ENCODE measurements at places on chromosomes 3 and 15.

DNA sequence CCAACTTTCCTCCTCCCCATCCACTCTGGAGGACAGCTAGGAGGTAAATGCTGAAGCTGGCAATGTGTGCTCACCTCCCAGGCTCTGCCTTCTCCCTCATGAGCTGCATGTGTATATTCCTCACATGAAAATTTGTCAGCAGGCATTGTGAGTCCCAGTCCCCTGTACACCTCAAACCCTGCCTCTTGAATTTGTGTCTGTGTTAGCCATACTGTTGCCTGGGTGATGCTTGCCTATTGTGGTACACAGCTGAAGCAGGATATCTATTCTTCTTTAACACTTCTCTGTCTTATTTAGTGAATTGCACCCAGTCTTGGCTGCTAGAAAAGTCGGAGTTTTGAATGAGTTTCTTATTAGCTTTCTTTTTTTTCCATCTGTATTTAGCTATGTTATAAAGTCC, 586.0 kb upstream of the TGFBR2 start:
- no peak for DNase-seq

DNA sequence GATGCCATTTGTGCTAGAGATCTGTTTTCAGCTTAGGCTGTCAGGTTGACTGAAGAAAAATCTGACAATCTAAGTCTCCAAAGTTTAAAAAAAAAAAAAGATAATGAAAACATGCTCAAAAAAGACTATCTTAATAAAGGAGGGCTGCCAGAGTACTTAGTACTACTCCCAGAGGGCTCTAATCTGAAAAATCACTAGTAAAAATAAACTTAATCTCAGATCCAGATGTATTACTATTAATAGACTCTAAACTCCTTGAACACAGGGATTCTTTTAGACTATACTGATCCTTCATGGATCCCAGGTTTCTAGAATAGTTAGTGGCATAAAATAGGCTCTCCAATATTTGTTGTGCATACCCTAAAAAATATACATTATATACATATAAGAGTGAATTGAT, 34.0 kb downstream of the TOPBP1 start:
- DNase-seq: no peak

GRCh38 chr15:73869216-73869995, 4.0 kb upstream of the TBC1D21 start:
- no peak for DNase-seq

GRCh38 chr15:95972041-95972553, 358.4 kb upstream of the NR2F2 start:
- no peak for DNase-seq

GRCh38 chr3:147119989-147120388, 286.4 kb downstream of the ZIC4 start:
- no peak for DNase-seq

GRCh38 chr3:124634210-124635168, 95.8 kb upstream of the UMPS start:
- no peak for DNase-seq

- no peak for DNase-seq
Observed at GRCh38 chr15:58407236-58407775, 24.5 kb upstream of the LIPC start.

GRCh38 chr3:58022490-58022889, 14.3 kb downstream of the FLNB start:
- DNase-seq: no peak

DNA sequence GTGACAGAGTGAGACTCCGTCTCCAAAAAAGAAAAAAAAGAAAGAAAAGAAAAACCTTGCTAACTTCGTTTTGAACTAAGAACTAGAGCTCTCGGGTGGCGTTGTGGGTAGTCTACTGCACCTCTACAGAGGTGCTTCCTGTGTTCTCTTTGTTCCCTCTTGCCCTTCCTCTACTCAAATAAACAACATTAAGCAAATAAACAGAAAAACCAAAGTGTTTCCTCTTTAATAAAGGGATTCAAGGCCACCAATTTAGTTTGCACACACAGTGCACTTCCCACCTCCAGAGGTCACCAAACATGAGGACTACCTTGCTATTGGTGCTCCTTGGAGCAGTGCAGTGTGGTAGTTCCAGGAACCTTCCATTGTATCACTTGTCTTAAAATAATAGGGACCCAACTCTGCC, 354.2 kb upstream of the TBL1XR1 start:
- no peak for DNase-seq

DNA sequence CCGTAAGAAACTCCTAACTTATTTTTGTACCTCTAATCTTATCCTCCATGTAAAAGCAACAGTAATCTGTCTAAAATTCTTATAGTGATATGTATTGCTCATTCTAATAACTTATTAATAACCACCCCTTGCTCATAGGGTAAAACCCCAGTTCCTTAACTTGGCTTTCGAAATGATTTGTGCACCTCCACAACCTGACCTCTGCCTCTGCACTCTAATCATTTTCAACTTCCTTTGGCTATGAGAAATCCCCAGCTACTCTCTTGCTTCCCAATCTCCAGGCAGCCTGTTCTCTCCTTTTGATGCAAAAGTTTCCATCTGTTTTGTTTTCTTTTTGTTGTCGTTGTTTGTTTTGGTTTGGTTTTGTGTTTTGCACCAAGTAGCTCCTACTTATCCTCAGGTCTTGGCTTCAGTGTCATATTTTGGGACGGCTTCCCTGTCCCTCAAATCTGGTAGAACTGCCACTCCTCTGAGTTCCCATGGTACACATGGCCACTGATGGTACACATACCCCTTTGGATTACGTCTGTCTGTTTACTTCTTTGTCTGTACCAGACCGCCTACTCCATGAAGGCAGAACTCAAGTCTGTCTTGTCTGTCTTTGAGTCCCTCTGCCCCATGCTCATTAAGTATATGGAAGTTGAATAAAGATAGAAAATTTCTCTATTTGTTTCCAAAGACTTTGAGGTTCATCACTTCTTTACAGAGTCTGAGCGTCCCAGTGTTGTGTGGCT, 105.6 kb upstream of the TGFBR2 start:
- DNase-seq: no peak

DNA sequence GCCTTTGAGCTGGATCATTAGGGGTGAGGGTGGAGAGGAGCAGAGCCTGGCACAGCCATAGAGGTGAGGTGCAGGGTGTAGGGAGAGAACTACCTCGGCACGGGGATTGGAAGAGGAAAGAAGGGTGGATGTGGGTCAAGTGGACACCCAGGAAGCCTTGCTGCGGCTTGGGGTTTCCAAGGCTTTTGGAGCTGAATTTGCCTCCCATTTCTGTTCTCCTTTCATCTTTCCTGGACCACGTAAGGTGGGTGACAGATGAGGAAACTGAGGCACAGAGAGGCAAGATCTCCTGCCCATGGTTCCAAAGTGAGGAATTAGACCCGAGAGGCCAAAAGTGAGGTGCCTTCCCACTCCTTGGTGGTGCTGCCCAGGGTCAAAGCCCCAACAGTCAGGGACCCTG, 35.4 kb upstream of the SFMBT1 start:
- DNase-seq: no peak

DNA sequence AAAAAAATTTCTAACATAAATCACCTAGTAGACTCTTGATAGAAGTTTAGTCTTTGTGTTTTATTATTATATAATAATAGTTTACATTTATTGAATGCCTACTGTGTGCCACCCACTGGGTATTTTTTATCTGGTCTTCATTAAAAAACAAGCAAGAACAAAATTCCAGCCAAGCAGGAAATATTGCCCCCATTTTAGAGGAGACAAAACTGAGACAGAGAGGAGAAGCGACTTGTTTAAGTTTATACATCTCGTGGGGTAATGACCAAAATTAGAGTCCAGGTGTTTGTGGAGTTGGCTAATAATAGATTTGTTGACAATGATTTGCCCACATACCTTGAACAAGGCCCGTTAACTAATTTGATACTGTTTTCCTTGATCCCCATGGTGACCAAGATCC, 33.1 kb upstream of the FBXL22 start:
- DNase-seq: no peak

DNA sequence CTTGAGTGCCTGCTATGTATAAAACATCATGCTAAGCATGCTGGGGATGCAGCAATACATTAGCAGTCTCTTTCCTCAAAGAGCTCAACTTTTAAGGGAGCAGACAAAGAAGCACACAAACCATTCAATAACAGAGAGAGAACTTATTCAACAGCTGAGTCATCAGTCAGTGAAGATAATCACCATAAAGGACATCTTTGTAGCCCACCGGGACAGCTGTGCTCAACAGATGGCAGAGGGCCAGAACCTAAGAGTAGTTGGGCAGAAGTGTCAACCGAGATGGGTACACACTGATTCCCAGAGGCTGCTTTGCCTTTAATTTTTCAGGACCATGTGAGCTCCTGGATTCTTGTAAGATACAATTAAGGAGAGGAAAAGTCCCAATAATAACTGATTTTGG, 4.2 kb upstream of the RAB8B start:
- DNase-seq: no peak

DNA sequence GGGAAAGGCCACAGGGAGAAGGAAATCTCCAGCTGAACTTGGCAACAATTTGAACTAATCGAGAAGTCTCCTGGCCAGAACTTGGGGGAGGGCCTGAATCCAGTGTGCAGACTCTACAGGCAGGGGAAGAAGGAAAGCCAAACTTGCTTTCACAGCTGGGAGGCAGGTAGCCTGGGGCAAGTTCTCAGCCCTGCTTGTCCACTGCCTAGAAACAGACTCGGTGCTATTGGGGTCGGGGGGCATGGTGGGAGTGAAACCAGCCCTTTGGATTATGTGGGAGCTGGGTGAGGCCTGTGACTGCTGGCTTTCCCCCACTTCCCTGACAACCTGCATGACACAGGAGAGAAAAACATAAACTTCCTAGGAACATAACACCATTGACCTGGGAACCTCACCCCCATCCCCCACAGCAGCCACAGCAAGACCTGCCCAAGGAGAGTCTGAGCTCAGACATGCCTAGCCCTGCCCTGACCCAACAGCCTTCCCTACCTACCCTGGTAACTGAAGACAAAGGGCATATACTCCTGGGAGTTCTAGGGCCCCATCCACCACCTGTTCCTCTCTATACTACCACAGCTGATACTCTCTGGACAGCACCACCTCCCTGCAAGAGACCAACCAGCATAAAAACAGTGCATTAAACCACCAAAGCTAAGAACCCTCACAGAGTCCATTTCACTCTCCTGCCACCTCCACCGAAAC, 103.7 kb upstream of the MNS1 start:
- DNase-seq: no peak

- no peak for DNase-seq
Observed at GRCh38 chr3:114418724-114419543, 125.1 kb downstream of the TIGIT start.

DNA sequence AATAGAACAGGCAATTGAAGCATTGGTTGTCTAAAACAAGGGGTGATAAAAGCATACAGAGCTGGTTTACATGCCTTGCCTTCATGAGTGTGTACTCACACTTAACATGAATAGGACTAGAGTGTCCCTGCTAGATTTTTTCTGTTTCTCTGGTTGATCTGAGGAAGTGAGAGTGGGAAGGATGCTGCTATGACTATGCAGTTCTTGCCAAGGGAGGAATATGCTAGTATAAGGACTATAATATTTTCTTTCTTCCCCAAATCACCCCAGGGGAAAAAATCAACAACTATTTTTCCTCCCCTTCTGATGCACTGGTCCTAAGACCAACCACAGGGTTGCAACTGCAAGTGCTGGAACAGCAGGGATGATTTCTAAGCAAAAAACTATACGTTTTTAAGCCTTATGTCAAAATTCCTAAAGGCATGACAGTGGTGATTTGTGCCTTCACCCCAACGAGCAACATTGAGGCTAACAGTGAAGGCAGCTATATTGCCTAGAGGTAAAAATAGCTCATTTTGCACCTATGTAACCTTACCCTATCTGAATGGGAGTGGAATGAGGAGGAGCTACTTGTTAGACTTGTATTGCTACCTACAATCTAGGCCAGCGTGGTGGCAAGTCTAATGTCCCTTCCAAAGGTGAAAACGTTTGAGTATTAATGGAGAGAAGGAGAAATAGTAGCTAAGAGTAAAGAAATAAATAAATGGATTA, 33.5 kb upstream of the USP8 start:
- no peak for DNase-seq

- no peak for DNase-seq
Observed at GRCh38 chr15:38671675-38672254, 107.2 kb upstream of the RASGRP1 start.

Data from progenitor cell of endocrine pancreas (in vitro differentiated cells).